ENCODE measurements at places on chromosomes 3 and 15. TPM values are rescaled to one million over a fixed set of nuclear protein-coding genes. Genes with fewer than 3 reads are reported as not detected.

DNA sequence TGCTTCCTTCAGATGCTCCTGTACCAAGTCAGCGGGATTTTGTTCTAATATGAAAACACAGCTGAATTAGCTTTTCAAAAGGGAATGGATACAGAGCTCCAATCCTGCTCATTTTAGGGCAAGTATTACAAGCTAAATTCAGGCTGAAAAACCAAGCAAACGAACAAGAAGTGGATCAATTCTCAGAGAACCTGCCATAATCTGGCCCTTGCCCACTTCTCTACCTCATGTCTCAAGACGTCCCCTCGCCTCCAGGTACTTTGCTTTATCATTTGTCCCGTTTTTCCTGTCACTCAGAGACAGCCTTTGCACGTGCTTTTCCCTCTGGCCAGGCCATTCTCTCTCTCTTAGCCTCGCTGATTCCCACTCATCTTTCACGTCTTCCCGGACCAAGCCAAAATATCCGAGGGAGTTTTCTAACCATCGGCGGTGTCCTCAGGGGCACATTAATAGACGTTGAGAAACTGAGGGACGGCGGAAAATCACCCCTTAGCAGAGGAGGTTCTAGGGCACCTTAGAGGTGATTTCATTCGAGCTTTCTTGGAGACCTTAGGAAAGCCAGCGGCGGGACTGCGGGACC, 654 bp downstream of the SUSD5 start:
- peak; percentile 58 for DNase-seq
- H3K36me3 ChIP-seq = no peaks in the 10 kb centered on the region
- peaks cover 12% of the 10 kb centered on the region for H3K4me1 ChIP-seq
- no peak overlapping the region for H3K27ac ChIP-seq
- peak overlapping the region; percentile 73 for H3K4me3 ChIP-seq
- peaks cover 26% of the 10 kb centered on the region for H3K27me3 ChIP-seq

- H3K27me3 ChIP-seq = no peaks in the 10 kb centered on the region
- DNase-seq = no peak
- no peak overlapping the region for H3K4me3 ChIP-seq
- peaks cover 16% of the 10 kb centered on the region for H3K4me1 ChIP-seq
These were observed 78.1 kb downstream of the PRICKLE2 start for GRCh38 chr3:64147211-64147610.

DNA sequence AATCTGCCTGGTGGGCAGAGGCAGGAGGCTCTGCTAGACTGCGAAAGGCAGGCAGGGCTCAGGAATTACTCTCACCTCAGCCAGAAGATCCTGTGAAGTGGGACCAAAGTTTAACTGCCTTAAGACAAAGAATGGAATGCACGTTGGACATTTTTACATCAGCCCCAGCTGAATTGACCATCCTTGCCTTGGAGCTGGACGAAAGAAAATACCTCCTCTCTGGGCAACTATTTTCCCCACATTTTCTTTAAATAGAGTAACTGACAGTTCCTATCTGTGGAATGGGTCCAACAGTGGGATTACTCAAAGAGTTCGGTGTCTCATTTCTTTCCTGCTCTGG, 28.7 kb downstream of the ARID3B start:
- H3K36me3 ChIP-seq = no peaks in the 10 kb centered on the region
- no peak for DNase-seq

- no peak overlapping the region for H3K27ac ChIP-seq
- H3K4me1 ChIP-seq = no peaks in the 10 kb centered on the region
- DNase-seq = no peak
- H3K36me3 ChIP-seq = no peaks in the 10 kb centered on the region
These were observed 4.3 kb downstream of the SLC6A20 start for GRCh38 chr3:45792036-45792435.

Gene PRSS50
- total RNA-seq = not detected

Gene ZCWPW2
- 0.88 TPM for total RNA-seq
